NCI-H2081 (cell line): ENCODE measurements at places on chromosomes 1 and 21.

GRCh38 chr1:233859446-233859845 is 45.0 kb upstream of the SLC35F3 start:
- no peak for DNase-seq

DNA sequence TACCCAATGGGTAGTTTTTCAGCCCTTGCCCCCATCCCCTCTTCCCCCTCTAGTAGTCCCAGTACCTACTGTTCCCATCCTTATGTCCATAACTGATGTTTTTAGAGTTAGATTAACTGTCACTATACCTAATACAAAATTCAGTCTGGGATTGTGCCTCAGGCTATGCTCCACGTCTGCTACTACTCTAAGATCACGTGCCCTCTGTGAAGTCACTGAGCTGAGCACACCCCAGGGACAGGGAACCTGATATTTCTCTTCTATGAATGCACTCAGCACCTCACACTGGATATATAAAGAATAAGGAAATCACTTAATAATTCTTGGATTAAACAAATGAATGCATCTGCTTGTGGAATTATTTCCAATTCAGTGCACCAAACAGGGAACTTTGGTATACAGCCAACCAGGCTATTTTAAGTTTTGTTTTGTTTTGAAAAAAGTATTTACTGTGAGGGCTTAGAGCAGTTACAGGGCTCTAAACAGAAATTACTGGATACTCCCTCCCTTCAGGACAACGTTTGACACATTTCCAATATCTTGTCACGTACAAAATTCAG is 307.9 kb downstream of the SMYD3 start:
- DNase-seq: peak; percentile 26

DNA sequence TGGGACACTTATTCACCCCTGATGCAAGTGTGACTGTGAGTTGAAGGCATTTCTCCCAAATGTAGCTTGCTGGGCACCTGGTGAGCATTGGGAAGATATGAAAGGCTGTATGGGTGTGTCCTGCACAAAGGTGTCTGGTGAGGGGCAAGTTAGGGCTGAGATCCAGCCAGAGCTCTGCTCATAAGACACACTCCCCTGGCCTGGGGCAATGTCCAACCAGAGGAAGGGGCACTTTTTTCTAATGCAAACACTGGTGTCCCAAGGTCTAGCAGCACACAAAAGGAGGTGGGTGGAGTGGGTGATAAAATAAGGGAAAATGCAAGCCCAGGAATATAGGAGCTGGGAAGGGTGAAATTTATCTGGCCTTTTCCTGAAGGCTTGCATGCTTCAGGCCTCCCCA is 57.0 kb upstream of the TRABD2B start:
- DNase-seq: no peak

GRCh38 chr21:29017639-29018237 is 1.4 kb downstream of the RWDD2B start:
- no peak for DNase-seq

- DNase-seq: no peak
Observed at GRCh38 chr1:212864201-212864600, 6.1 kb downstream of the FLVCR1 start.

DNA sequence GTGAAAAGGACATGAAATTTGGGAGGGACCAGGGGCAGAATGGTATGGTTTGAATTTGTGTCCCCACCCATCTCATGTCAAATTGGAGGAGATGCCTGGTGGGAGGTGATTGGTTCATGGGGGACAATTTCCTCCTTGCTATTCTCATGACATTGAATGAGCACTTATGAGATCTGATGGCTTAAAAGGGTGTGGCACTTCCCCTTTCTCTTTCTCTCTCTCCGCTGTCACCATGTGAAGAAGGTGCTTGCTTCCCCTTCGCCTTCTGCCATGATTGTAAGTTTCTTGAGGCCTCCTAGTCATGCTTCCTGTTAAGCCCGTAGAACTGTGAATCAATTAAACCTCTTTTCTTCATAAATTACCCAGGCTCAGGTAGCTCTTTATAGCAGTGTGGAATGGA is 7.6 kb upstream of the GBP4 start:
- no peak for DNase-seq

GRCh38 chr1:53657531-53657805 is 81.5 kb downstream of the GLIS1 start:
- DNase-seq: no peak
